Hematopoietic multipotent progenitor cell treated with erythropoietin and hydrocortisone succinate and interleukin-3 and kit ligand, for 6 days (in vitro differentiated cells): ENCODE measurements at places on chromosomes 1 and 21.

GRCh38 chr1:109653306-109653705 lies 2.6 kb upstream of the GSTM4 start:
- no peak for DNase-seq

DNA sequence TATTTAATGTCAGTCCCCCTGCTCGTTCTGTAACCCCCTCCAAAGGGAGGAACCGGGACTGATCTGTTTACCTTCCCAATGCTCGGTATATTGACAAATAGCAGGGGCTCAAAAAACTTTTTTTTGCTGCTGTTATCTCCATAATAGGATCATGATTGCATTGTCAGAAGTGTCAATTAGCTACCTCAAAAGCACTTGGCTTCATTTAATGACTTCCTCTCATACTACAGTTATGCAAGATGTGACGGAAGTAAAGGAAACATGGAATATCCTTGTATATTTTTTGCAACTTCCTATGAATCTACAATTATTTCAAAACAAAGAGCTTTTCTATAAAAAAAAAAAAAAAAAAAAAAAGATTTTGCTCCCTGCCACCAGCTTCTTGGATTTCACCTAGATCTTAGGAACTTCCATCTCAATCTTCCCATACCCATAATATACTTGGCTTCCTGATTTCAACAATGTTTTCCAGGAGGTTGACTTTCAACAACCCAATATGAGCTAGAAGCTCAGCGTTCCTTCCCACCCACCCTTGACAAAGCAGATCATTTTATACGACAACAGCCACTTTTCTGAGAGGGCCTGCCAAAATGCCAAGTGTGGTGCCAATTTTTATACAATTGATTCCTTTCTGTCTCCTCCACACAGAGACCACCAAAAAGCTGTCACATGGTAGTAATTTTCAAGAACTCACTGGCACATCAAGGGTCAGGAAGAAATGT lies 71.7 kb downstream of the SETD4 start:
- no peak for DNase-seq

- no peak for DNase-seq
Observed at GRCh38 chr1:62735491-62736171, 47.4 kb upstream of the DOCK7 start.

DNA sequence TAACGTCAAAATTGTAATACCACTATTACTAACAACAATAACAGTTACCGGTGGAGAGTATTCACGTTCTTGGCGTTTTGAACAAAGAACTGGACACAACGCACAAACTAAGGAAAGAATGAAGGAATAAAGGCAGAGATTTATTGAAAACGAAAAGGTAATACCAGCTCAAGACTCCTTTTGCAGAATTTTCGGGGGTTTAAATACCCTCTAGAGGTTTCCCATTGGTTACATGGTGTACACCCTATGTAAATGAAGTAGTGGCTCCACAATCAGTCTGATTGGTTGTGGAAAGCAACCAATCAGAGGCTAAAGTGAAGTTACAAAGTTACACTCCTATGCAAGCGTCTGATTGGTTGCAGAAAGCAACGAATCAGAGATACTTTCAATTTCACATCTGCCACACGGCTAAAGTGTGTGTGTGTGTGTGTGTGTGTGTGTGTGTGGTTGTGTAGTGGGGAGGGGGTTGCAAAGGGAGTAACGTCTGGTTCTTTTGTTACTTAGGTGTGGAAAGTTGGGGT lies 1.1 kb upstream of the GTF2B start:
- peak; percentile 62 for DNase-seq

DNA sequence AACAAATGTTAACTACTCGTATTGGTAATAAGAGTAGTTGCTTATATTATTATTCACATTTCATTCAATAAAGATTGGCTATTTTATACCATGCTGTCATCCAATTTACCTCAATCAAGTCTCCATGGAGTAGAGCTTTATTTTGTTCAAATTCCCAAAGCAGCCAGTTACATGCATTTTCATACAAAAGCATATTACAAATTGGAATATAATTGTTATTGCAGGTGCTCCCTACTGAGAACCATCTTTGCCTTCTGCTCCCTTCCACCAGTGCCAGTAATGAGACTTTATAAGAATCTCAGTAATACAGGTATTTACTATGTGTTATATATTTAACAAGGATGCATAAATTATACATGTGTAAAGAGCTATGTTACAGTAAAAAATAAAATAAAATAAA lies 54.2 kb downstream of the FOXJ3 start:
- no peak for DNase-seq

GRCh38 chr1:153567621-153568366 lies 2.1 kb upstream of the S100A2 start:
- no peak for DNase-seq

DNA sequence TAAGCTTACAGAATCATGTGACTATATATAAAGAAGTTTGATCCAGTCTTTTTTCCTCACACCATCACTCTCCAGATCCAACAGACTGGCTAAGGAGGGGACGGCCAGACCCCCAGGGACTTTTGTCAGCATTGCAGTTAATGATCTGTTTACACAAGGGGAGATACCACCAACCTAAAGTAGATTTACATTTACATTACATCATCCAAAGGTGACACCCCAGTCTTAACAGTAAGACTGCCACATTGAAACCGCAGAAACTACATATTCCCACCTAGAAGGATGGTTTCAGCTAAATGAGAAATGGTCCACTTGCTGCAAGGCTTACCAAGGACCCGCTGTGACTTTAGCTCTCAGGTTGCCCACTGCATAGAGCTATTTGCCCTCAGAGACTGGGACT lies 3.4 kb downstream of the RCAN1 start:
- no peak for DNase-seq

DNA sequence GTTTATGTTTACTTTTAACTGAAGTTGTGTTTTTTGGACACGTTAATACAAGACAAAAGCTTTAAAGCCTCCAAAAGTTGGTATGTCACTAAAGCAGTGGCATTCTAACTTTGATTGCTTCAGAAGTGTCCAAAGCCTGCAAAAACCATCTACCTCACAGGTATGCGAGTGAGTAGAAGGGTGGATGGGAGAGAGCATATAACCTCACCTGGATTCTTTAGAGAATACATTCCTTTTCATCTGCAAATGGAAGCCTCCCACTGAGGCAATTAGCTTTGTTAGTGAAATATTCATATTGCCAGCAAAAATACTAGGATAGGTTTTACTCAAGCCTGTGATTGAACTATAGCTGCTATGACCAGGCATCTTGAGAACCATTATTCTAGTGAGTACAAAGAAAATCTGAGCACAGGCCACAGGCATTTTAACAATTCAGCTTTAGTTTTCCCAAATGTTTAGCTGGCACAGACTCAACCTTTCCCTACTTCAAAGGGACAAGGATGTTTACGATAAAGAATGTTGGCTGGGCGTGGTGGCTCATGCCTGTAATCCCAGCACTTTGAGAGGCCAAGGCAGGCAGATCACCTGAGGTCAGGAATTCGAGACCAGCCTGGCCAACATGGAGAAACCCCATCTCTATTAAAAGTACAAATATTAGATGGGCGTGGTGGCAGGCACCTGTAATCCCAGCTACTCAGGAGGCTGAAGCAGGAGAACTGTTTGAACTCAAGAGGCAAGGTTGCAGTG lies 39.7 kb downstream of the MAP3K21 start:
- no peak for DNase-seq

- DNase-seq: peak; percentile 43
Observed at GRCh38 chr1:200366577-200367253, 43.1 kb downstream of the ZNF281 start.

- DNase-seq: no peak
Observed at GRCh38 chr21:44850208-44850800, 23.2 kb downstream of the PTTG1IP start.

GRCh38 chr1:18091660-18092446 lies 15.7 kb upstream of the IGSF21 start:
- DNase-seq: no peak

GRCh38 chr1:67500413-67500959 lies 70.3 kb upstream of the SERBP1 start:
- peak; percentile 94 for DNase-seq

GRCh38 chr1:76294482-76295194 lies 220.1 kb downstream of the ST6GALNAC3 start:
- no peak for DNase-seq

GRCh38 chr1:23865543-23865930 lies 2.6 kb downstream of the FUCA1 start:
- DNase-seq: no peak

GRCh38 chr1:154703170-154703569 lies 95.2 kb upstream of the ADAR start:
- no peak for DNase-seq

DNA sequence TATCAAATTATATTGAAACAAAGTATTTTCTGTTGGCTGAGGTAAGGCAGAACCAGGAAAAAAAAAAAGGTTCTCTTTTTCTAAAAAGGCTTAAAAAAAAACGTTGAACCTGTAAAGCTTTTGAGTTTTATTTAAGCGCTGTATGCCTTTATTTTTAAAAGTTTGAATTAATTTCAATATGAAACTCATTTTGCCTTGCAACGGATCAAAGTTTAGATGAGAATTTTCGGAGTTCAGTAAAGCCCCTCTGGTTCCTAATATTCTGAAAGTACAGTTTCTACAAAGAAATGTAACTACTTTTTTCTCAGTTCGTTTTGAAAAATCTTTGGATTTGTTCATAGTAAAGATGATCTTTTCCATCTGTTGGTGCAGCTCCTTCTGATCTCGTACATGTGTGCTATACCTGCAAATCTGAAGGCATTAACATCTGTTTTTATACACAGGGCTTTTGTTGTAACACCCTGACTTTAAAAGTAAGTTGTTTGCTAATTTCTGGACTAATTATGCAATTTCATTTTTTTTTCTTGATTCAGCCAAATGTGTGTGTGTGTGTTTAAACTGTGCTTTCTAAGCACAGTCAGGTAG lies 1.7 kb downstream of the ZBTB18 start:
- DNase-seq: no peak

DNA sequence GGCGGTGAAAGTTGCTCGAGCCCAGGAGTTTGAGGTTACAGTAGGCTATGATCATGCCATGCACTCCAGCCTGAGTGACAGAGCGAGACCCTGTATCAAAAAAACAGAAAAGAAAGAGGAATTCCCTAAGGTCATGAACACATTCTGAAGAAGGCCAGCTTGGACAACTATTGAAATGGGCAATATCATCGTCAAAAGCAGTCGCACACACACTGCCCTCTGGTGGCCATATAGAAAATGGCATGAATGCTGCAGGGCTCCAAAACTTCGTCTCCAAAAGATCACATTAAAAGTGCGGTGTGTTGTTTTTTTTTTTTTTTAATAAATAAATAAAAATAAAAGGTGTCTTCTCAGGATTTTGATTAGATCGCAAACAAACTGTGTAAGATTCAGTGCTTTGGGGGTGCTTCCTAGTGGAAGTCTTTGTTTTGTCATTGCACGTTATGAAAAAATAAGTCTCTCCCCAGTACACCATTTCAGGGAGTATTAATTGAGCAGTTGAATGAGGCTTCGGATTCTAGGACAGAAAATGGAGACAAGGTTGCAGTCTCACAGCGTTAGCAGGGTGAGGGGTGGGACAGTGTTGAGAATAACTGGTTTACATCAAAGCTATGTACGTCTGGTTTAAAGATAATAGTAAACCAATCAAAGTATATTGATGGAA lies 87.5 kb upstream of the FMN2 start:
- peak; percentile 57 for DNase-seq

DNA sequence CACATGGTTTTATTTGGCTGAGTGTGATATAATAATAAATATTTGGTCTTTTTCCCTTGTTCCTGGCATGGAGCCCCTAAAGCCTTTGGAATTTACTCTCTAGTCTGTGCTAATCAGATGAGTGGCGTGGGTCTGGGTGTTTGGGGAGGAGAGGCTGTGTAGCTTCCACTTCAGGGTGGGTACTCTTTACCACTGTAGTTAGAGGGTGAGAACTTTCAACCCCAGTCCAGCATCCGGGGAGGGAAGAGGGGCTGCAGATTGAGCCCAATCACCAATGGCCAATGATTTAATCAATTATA lies 20.0 kb downstream of the USP25 start:
- DNase-seq: no peak

DNA sequence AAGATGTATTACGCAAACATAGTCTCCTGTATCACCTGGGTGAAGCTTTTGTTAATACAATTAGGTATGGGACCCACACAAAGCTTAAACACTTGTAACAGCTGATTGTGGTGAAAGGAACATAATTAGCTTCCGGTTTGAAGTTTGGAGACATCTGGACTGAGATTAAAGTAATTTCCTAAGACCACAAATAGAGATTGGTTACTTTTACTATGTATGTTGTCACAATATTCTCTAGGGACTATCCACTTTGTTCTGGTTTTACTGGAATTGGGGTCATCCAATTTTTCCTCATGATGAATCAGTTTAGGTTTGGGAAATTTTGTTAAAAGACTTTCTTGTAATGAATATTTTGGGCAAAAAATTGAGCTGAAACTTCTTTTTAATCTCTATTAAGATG lies 71.8 kb upstream of the SAMSN1 start:
- DNase-seq: no peak

- DNase-seq: no peak
Observed at GRCh38 chr1:74392840-74393239, 119.6 kb downstream of the LRRC53 start.

DNA sequence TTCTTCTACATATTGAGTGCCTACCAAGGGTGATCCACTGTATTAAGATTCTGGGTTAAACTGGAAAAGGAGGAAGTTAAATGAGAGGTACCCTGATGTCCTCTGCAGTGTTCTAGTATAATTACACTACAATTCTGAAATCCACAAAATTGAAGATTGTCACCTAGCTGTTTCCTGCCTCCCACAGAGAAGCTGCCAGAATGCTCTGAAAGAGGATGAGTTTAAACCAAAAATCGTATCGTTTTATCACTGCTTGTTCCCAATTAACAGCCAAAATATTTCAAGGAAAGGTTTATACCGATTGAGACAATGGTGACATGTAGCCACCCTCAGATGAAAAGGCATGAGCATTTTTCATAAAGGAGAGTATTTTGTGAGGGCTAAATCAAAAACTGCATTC lies 28.0 kb downstream of the TIAM1 start:
- DNase-seq: no peak

GRCh38 chr1:209686322-209686721 lies 11.1 kb downstream of the G0S2 start:
- peak; percentile 62 for DNase-seq

DNA sequence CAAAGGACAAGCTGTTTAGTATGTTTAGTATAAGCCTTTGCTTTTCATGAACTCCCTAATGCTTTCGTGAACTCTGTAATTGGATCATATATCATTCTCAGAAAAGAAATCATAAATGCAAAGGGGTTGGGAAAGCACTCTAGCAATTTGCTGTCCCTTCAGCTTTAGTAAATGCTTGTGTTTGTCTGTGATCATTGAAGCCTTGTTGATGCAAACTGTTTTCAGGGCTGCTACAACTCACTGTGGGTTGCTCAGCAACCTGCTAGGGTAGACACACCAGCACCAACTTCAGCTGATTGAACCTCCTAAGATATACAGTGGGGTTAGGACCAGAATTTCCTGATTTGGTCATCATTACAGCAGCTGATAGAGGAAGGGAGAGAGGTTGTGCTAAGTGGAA lies 95.0 kb downstream of the SGIP1 start:
- no peak for DNase-seq
